ENCODE measurements at places on chromosomes 7 and 10. TPM values are rescaled to one million over a fixed set of nuclear protein-coding genes. Genes with fewer than 3 reads are reported as not detected.

Gene AKR1C4
- not detected for total RNA-seq

Gene OR6V1
- total RNA-seq: not detected

Gene MBL2
- total RNA-seq: not detected

Gene PDAP1
- total RNA-seq: 97.7 TPM

Gene LRRC4
- total RNA-seq: 1.9 TPM

Gene AZGP1
- 113 TPM for total RNA-seq

Gene STEAP1
- 1.2 TPM for total RNA-seq

Gene PNLIPRP1
- not detected for total RNA-seq

Gene RNF32
- total RNA-seq: 0.38 TPM
